Activated T-helper 17 cell treated with anti-CD3 and anti-CD28 coated beads, Interleukin-2, amount 50 U/mL, for 72 hours (primary cell): ENCODE measurements at places on chromosomes 2 and 18.

DNA sequence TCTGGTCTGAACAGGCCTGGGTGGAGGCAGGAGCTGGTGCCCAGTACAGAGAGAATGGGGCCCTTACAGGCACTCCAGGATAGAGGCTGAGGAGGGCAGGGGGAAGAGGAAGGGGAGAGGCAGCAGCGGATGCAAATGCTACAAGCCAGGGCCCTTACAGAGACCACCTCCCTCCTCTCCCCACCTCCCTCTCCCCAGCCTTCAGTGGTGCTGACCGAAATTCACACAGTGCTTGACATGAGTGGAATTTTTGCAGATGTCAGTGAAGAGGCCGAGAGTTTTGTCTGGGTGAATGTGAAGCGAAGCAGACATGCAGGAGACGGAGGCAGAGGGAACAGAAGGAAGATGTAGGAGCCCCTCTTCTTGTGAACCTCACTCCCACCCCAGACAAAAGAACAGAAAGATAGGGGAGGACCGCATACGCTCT lies 31.9 kb downstream of the CIB4 start:
- no peak for ATAC-seq

DNA sequence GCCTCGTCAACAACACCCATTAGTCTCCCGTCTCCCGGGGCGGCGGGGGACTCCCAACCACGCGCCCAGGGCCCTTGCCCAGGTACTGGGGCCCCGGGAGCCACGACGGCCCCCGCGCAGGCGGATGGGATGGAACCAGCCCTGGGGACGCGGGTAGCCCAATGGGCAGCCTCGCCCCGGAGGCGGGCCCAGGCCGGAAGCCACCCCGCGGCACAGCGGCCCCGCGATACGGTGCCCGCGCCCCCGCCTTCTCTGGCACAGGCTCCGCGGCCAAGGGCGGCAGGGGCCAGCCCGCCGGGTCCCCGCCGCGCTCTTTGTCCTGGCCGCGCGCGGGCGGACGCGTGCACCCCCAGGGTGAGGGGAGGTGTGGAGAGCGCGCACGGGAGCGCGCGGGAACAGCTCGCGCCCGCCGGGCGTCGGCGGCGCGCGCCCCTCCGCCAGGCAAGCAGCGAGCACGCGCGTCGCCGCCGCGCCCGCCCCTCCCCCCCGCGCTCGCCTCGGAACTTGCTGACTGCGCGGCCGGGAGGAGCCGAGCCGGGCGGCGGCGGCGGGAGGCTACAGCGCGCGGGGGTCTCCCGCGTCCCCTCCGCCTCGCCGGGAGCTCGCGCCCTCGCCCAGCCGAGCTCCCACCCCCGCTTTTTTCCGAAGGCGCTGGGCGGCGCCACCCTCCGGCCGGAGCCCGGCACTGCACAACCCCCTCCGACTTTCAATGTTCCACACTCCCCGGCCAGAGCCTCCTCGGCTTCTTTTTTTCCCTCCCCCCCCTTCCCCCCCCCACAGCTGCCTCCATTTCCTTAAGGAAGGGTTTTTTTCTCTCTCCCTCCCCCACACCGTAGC lies at the start of gene UBE2E3:
TSS of gene UBE2E3 (plus strand) at position 500 of the 837 bp plus-strand sequence. CDS start 1,438 bp downstream, outside the sequence.
- peak; percentile 87 for ATAC-seq

GRCh38 chr2:54609647-54610046 lies 113.8 kb upstream of the EML6 start:
- no peak for ATAC-seq

DNA sequence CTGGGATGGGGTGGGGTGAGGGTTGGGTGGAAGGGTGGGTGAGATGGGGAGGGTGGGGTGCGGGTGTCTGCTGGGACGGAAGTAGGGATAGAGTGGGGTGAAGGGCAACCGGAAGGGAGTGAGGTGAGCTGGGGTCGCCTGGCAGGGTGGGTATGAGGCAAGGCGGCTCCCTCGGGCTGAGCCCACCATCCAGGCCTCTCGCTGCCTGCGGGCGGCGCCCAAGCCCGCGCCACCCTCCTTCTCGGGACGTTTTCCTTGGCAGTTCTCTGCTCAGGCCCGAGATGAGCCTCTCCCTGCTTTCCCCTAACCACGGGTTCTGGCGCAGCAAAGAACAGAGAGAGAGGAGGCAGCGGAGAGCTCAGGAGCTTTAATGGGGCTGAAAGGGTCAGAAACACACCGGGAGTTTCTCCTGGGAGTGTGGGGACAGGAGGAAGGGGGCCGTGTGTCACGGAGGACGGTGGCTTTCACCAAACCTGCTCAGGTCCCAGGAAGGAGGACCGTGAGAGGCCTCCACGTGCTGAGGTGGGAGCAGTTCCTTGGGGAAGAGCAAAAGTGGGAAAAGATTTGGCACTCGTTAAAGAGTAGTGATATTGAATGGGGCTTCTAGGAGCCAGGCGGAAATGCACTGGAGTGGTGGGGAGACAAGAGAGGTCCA lies 4.1 kb downstream of the FEV start:
- no peak for ATAC-seq

GRCh38 chr2:112073875-112074274 lies 18.8 kb downstream of the TMEM87B start:
- peak; percentile 65 for ATAC-seq

- ATAC-seq = no peak
These were observed 95.3 kb upstream of the RMDN2 start for GRCh38 chr2:37829616-37830395.

GRCh38 chr2:100588071-100588786 lies 25.4 kb downstream of the PDCL3 start:
- peak; percentile 94 for ATAC-seq

DNA sequence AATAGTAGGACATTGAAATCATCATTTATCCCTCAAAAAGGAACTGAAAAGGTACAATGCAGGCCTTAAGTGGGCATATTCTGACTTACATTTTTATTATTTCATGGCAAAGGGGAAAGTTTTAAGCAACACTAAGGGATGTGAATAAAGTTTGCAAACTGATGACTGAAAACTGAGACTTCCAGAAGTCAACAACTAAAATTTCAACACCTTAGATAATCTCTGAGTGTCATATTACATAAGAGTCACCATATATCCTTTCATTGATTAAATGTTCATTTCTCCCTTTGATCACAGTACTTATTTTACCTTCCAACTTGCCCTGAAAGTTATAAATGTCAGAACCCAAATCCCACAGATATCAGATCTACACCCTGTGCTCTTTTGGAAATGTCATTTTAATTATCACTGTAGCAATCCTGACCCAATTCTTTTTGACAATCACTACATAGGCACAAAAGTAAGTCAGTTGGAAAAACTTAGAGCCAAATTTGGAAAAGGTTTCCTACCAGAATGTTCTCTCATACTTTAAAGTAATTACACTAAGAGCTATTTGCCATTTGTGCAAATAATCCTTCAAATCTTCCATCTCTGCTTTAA lies 44.4 kb upstream of the RNU4ATAC start:
- no peak for ATAC-seq

GRCh38 chr2:192286093-192286701 lies 91.5 kb upstream of the TMEFF2 start:
- ATAC-seq = no peak

- no peak for ATAC-seq
These were observed 380.5 kb upstream of the HNRNPA3 start for GRCh38 chr2:176832086-176832485.

- no peak for ATAC-seq
These were observed 69.6 kb upstream of the GYPC start for GRCh38 chr2:126586317-126586716.

GRCh38 chr18:677145-677544 lies 19.7 kb downstream of the TYMS start:
- ATAC-seq = no peak

- ATAC-seq = no peak
These were observed 146.4 kb downstream of the DYSF start for GRCh38 chr2:71599646-71600236.

DNA sequence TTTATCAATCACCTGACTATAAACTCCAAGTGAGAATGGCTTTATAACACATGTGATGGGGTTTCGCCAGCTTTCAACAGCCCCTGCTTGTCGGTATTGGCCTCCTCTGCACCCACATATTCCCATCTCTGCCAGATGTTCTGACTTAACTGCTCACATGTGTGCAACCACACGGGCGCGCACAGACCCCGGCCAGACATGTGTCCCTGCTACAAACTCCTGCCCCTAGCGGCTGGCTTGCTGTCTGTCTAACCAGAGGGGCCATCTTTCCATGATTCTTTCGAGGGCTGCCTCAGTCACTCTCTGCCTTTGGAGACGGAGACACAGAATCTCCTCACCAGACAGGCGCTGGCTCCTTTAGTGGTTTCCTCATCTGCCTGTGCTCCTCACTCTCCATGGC lies 15.3 kb downstream of the STON1 start:
- no peak for ATAC-seq

- no peak for ATAC-seq
These were observed 678.6 kb upstream of the CDH2 start for GRCh38 chr18:28855524-28855923.

- ATAC-seq = no peak
These were observed 571.9 kb upstream of the PKDCC start for GRCh38 chr2:41475959-41476358.

- ATAC-seq = no peak
These were observed 33.5 kb upstream of the SELENOI start for GRCh38 chr2:26312471-26312870.

DNA sequence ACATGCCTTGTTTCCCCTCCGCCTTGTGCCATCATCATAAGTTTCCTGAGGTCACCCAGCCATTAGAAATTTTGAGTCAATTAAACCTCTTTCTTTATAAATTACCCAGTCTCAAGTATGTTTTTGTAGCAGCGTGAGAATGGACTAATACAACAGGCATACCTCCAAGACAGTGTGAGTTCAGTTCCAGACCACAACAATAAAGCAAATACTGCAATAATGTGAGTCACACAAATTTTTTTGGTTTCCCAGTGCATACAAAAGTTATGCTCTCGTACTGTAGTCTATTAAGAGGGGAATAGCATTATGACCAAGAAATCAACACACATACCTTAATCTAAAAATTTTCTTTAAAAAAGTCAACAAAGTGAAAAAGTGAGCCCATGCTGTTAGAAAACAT lies 217.2 kb downstream of the NR4A2 start:
- ATAC-seq = no peak

DNA sequence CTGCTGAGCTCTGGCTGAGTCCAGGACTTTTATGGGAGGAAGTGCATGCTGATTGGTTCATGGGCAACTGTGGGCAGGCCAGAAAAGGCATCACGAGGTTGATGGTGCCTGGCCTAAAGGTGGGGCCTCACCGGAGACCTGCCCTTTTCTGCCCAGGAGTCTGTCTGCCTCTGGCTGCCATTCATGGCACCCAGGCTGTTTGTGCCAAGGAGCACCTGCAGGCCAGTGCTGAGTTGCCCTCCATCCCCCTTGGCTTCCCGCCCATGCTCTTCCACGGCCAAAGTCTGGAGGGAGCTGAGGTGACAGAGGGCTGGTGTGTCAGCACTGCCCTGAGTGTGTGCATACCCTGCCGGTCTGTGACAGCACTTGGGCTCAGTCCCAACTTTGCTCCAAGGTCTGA lies 123.2 kb downstream of the PTH2R start:
- ATAC-seq = no peak

- no peak for ATAC-seq
These were observed 150.1 kb downstream of the AGAP1 start for GRCh38 chr2:235643680-235644511.

- no peak for ATAC-seq
These were observed 11.9 kb downstream of the ADRA2B start for GRCh38 chr2:96104487-96104861.

DNA sequence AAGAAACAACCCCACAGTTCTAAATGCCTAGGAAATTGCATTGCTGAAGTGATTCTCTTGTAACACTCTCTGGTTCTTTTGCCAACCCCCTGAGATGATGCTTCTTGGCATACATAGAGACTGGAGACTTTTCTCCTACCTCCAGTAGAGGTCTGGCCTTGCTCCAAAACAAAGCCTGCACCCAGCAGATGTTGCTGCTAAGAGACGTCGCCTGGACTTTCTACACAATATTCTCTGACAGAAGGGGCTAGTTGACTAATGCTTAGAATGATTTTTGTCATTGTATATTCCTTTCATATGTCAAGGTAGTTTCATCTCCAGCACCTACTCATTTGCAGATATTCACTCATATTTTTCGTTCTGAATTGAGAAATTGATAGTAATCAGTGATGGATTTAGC lies 24.6 kb downstream of the SOWAHC start:
- ATAC-seq = peak; percentile 48

- ATAC-seq = no peak
These were observed 1.7 kb downstream of the MAPRE3 start for GRCh38 chr2:26971911-26972786.

- ATAC-seq = no peak
These were observed 43.1 kb upstream of the SELENOI start for GRCh38 chr2:26302846-26303245.

GRCh38 chr2:43144263-43144662 lies 82.1 kb downstream of the ZFP36L2 start:
- ATAC-seq = no peak

GRCh38 chr2:114472246-114472645 lies 29.8 kb downstream of the DPP10 start:
- ATAC-seq = no peak

DNA sequence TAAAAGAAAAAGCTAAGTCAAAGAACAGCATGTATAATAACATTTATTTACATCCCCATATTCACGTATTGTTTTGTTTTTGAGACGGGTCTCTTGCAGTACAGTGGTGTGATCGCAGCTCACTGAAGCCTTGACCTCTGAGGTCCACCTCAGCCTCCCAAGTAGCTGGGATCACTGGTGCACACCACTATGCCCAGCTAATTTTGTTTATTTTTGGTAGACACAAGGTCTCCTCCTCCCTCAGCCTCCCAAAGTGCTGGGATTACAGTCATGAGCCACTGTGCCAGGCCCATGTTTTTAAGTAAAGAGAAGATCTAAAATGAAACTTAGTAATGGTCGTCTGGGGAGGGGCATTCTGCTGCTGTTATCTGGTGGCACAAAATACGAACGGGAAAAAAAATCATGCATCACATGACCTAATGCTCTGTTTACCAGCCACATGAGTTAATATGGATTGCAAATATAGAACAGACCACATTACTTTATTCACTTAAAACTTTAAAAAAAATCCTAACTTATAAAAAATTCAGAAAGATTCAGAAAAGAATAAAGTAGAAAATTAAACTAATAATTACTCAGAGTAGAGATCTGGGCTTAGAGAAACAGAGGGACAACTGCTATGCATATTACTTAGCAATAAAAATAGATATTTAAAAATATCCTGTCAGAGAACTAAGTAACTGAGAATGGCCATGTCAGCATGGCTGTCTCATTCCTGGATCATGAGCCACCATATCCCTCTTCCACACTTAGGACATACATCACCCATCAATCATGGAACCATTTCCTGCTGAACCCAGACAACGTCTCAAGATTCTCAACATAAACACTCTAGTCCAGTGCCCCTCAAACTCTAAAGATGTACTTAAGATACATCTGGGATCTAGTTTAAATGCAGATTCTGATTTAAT lies 7.3 kb downstream of the MMADHC start:
- no peak for ATAC-seq

- no peak for ATAC-seq
These were observed 55.6 kb upstream of the SPAG16 start for GRCh38 chr2:213228638-213229037.

- ATAC-seq = no peak
These were observed 13.4 kb downstream of the CCDC150 start for GRCh38 chr2:196652869-196653268.

GRCh38 chr2:180352620-180353019 lies 345.5 kb upstream of the CWC22 start:
- no peak for ATAC-seq

GRCh38 chr2:95353613-95354468 lies 48.7 kb upstream of the FAHD2A start:
- ATAC-seq = no peak

- ATAC-seq = no peak
These were observed at the start of gene TCF4 for GRCh38 chr18:55588111-55588869. Gene TCF4, minus strand, starts transcription at chr18:55588192. Its CDS starts 1,076 bp downstream, at chr18:55587116.
